ENCODE measurements at places on chromosomes 13 and 19. TPM values are rescaled to one million over a fixed set of nuclear protein-coding genes. Genes with fewer than 3 reads are reported as not detected.

- DNase-seq = peak; percentile 73
Measured at GRCh38 chr19:18915639-18916038, 3.5 kb downstream of the COPE start.

GRCh38 chr13:78299832-78300623, 303.3 kb downstream of the POU4F1 start:
- no peak for DNase-seq

- DNase-seq = peak; percentile 58
Measured at GRCh38 chr13:25232937-25233515, 54.3 kb downstream of the MTMR6 start.

Gene SLC10A2
- not detected for total RNA-seq

Gene TSSK6
- 0.65 TPM for total RNA-seq

GRCh38 chr19:17784201-17785008, 10.5 kb upstream of the B3GNT3 start:
- DNase-seq = peak; percentile 54

- peak; percentile 82 for DNase-seq
Measured at GRCh38 chr19:33390101-33390907, 16.8 kb downstream of the CEBPG start.

Gene ZSCAN4
- not detected for total RNA-seq

Gene PGPEP1
- 12.1 TPM for total RNA-seq

- no peak for DNase-seq
Measured at GRCh38 chr13:111270765-111271698, 49.4 kb upstream of the TEX29 start.

DNA sequence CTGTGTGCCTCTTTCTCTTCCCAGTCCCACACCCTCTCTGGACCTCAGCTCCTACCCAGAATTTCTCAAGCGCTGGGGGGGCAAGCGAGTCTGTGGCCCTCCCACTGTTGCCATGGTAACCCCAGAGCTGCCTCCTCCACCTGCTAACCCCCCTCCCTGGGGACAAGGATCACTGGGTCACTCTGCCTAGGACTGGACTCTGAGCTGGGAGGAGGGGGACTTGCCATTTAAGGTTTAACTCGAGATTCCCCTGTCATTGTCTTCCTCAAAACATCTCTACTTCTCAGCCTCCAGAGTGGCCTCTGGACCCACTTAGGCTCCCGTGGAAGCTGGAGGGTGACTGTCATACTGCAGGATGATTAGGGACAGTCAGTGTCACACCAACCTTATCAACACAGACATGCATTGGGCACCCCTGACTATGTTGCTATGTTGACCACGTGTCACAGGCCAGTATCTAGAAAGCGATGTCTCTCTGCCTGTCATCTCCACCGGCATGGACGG, 2.2 kb downstream of the PALM3 start:
- DNase-seq = no peak

- no peak for DNase-seq
Measured at GRCh38 chr19:27676334-27676733, 1536.6 kb downstream of the UQCRFS1 start.

- no peak for DNase-seq
Measured at GRCh38 chr19:51693260-51693659, at the start of gene SPACA6. Gene SPACA6, plus strand, starts transcription at chr19:51693330. Its CDS starts 197 bp downstream, at chr19:51693527.

DNA sequence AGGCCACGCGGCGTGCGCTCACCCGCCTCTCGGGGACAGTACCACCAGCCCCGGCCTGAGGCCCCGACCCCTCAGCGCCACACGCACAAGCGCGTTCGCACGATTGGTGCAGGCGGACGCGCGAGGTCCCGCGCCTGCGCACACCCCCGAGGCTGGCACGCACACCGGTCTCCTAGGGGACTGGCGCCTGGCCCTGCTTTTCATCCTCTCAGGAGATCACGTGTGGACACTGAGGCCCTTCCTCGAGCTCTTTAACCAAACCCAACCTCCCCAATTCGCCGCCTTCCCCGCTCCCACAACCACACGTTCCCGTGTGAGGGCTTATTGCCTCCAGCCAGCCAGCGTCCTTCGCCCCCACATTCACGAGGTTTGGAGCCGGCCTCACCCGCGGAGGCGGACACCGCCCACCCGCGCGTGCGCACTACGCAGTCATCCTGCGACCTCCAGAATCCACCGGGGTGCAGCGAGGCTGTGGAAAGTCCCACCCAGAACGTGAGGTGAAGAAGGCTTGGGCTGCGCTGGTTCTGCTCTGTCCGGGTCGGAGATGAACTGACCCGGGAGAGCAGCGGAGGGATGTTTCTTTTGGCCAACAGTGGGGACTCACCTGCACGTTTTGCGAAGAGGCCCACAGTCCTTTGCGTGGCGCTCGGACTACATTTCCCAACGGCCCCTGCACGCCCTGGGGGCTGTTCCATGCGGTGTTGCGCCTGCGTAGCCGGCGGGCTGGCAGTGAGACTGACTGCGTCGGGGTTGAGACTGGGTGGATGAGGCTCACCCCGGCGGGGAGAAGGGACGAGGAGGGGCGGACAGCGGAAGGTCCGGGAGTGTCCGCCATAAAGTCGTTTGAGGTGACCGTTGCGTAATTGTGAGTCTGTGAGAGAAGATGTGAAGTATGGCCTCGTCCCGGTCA, 539 bp upstream of the ZNF667 start:
- DNase-seq = peak; percentile 64

DNA sequence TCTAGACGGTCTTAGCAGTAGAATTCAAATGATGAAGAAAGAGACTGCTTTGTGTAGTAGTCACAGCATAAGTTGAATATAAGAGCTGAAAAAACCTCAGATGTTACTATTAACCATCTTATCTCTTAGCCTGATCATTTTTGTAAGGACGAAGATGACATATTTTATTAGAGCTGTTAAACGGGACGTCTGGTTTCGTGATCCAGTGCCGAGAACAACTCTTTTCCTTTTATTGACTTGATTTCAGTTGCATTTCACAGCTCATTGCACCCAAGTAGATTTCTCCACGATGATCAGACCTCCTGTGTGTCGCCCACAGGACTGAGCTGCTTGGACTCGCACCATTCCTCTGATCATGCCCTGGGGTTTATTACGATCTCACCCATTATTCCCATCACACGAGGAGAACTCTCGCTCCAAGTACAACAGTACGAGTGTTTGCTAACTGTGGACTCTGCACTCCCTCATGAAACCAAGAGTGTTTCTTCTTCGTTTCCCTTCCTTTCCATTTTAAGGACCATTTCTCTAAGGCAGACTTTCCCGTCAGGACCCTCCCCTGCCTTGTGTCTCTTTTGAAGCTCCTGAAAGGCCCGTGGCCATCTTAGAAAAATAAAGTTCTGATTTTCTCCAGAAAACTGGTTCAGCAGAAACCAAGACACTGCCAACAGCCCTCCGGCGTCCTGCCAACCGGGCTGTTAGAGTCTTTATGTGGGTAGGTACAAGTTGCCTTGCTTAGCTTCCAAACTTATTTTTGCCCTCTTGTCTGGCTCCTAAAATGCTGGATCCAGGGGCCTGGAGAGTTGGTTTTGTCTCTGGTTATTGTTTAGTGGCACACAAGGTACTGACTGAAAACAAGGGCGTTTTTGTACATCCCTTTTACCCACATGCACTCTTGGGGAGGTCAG, 48.2 kb upstream of the RNF113B start:
- no peak for DNase-seq

- peak; percentile 81 for DNase-seq
Measured at GRCh38 chr19:2167896-2168618, 4.3 kb downstream of the DOT1L start.

- no peak for DNase-seq
Measured at GRCh38 chr19:41734156-41734555, 21.2 kb upstream of the CEACAM6 start.

Gene TUBB4A
- total RNA-seq = not detected

DNA sequence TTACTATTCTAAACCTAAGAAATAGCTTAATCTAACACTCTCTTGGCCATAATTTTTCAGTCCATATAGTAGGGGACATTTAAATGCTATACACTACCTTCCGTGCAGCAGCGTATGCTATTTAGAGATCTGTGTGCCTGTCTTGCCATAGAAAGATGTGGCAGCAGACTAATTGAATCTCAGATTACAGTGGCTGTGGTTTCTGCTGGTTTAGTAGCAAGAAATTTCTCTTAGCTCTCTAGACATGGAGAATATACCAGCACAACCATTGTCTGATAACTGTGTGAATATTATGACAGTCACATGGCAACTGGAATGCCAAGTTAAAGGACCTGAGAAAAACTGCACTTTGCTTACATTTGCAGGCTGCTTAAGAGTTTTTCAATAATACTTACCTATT, 672.4 kb upstream of the MIR17HG start:
- no peak for DNase-seq

DNA sequence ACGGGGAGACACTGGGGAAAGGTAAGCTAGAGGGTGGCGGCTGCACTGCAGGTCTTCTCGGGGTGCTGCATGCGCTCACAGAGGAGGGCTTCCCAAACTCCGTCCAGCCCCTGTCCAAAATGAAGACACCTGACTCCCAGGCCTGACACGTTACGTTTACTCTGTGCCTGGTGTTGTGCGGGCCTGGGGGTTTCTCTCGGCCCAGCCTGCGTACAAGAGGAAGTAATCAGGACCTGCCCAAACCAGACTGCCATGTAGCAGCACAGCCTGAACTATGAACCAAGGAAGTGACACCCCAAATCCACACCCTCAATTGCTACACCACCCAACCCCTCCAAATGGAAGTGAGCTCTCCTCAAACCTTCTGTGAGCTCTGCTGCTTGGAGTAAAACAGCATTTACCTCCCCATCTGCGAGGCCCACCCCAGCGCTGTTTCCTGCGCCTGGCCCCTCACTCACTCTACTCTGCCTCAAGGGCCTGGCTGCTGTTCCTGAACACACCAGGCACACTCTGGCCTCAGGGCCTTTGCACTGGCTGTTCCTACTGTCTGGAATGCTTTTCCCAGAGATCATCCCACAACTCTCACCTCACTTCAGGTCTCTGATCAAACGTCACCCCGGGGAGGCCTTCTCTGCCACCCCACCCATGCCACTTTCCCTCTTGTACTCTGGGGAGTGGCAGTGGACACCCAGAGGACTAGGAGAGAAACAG, 3.0 kb downstream of the HSPBP1 start:
- DNase-seq = no peak

Measured in lung microvascular endothelial cell (primary cell).